ENCODE measurements at places on chromosomes 5 and 9.

DNA sequence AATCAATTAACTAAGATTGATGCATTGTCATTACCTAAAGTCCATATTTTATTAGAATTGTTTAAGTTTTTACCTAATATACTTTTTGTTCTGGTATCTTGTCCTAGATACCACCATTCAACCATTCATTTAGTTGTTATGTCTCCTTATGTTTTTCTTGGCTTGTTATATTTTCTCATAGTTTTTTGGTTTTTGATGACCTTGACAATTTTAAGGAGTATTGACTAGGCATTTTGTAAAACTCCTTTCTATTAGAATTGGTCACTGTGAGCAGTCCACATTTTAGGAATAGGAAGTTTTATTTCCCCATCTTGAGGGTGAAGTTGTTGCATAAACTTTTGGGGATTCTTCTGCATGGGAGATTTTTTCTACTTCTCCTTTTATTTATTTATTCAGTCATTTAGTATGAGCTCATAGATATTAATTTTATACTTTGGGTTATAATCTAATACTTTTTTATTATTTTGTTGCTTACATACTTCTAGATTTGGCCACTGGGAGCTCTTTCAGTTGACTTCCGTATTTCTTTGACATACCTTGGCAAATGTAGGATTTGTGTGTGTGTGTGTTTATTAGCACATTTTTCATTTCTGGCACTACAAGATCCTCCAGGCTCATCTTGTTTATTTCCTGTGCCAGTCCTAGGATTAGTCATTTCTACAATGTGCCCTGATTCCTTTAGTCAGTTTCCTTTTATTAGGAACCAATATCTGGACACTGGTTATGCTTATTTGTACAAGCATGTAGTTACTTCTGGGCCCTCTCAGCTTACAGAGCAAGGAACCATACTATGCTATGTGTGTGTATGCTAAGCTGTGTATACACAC, 134.9 kb upstream of the CDKN2B start:
- no peak for DNase-seq

- no peak for DNase-seq
These were observed 26.3 kb downstream of the LIFR start for GRCh38 chr5:38529955-38530646.

DNA sequence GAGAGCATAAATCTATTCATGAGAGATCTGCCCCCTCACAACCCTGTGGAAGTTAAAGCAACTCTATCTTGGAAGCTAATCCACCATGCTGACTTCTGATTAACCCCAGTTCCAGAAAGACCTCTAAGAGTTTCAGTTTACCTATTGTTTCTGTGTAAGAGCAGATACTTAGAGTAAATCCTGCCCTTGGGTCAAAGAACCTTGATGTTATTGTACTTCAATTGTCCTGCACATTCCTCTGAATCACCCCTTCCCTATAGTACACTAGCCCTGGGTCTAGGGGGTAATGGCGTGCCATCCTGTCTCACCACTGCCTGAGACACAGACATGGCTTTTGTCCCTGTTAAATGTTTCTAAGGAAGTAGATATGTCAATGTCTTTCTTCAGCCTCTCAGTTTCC, 138.6 kb downstream of the CAAP1 start:
- no peak for DNase-seq

DNA sequence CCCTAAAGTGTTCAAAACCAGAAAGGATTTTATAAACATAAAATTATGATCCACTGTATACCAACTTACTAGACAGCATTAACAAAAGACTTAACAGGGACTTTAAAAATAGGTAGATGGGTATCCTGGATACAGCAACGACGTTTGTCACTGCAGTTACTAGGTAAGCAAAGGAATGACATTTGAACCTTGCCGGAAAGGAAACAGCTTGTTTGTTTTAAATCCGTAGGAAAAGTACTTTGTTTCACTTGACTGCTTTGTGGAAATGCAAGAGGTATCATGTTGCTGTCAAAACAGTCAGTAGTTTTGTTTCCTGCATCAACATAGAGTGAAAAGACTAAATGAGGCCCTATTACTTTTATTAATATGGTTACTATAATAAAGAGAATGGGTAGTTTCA, 122.9 kb downstream of the CDC42SE2 start:
- DNase-seq = no peak

DNA sequence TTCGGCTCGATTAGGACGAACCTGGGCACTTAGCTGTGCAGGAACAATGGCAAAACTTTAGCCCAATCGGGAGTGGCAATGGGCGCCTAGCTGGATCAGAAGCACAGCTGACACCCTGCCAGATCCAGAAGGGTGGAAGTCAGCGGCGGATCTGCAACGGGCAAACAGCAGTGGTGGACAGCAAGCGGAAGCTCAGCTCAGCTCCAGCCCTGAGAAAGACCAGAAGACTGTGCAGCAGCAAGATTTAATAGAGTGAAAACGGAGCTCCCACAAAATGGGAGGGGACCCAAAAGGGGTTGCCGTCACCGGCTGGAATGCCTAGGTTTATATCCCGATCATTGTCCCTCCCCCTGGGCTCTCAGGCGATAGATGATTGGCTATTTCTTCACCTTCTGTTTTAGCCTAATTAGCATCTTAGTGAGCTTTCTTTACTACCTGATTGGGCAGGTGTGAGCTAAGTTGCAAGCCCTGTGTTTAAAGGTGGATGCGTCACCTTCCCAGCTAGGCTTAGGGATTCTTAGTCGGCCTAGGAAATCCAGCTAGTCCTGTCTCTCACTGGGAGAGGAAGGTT, 1237.9 kb downstream of the CDH12 start:
- no peak for DNase-seq

- DNase-seq = peak; percentile 57
These were observed 22.3 kb downstream of the ANKRD31 start for GRCh38 chr5:75214409-75214808.

GRCh38 chr9:81635521-81636254, 53.7 kb downstream of the TLE1 start:
- no peak for DNase-seq

DNA sequence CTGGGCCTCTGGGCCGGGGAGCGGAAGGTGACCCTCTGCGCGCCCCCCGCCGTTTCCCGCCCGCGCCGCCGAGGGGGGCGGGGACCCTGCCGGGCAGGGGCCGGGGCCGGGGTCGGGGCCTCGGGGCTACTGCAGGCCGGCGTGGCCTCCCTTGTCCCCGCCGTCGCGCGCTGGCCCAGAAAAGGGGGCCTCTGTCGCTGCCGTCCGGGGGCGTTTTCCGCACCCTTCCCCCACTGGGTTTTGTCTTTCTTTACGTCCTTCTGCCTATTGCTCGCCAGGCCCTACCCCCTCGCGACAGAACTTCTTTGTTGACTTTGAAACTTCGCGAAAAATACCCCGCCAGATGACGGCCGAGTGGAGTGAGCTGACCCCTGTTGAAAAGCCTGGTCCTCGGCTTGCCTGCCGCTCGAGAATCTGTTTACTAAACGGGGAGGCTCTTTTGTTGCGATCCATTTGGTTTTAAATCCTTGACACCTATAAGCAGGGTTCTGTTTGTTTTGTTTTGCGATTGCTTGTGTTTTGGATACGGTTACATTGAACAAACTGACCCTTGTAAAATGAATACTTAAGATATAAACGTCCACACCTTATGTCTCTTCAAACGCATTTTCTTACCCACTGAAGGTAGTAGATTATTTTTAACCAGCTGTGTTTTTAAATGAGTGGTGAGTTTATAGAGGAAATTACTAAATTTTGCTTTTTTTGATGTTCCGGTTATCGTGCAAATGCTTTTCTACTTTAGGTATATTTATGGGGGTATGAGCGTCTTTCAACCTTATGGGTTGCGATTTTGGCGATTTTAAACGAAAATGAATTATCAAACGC, 765 bp downstream of the MARCHF6 start:
- DNase-seq = no peak

- no peak for DNase-seq
These were observed 84.9 kb upstream of the MYO10 start for GRCh38 chr5:17020678-17021601.

- DNase-seq = no peak
These were observed 104.4 kb downstream of the ACTL7B start for GRCh38 chr9:108751369-108751768.

GRCh38 chr9:74630228-74630627, 133.1 kb downstream of the RORB start:
- no peak for DNase-seq

DNA sequence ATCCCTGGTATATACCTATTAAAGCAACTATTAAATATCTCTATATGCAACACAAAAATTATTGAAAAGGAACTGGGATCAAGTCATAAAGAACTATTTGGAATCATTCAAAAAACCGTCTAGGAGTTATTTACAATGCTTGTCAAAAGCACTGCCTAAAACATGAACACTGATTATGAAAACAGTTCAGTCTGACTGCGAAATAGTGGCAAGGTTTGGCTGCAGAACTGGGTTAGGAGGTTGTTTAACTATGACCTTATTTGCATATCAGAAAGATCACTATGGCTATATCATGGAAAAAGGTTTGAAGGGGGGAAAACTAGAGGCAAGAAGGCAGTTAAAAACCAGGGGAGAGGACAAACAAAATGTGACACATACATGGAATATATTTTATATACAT, 12.0 kb downstream of the FBXW2 start:
- DNase-seq = no peak

DNA sequence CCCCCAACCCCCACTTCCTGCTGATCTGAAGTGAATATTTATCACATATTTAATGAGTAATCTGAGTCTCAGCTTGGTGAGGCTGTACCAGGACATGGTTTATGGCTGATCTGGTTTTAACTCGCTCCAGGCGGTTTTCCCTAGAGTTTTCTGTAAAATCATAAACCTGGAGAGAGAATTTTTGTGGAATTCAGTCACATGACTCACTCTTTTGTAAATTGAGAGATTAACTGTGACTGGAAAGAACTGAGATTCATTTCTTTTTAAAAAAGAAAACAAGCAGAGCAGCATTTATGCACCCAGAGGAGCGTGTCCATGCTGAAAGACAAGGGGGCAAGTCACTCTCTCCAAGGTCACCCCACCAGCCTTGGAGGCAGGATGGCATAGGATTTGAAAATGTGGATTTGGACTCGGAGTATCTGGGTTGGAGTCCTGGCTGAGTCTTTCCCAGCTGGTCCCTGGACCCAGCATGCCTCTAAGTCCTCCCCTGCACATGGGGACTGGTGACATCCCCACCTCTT, 81.8 kb downstream of the ZNF618 start:
- DNase-seq = no peak

DNA sequence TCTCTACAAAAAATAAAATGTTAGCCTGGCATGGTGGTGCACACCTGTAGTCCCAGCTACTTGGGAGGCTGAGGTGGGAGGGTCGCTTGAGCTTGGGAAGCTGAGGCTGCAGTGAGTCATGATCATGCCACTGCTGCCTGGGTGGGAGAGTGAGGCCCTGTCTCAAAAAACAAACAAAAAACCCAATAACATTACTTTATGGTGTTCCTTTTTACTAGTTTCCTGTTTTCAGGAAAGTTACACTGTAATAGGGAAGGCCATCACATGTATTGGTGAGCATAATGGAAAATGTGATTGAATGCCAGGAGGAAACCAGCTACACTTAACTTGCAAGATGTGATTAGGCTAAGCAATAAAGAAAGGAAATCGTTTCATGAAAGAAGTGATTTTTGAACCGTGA, 42.7 kb downstream of the SV2C start:
- no peak for DNase-seq

- no peak for DNase-seq
These were observed 530.5 kb downstream of the SEMA5A start for GRCh38 chr5:9015260-9015936.

GRCh38 chr9:116943970-116944369, 256.9 kb downstream of the TRIM32 start:
- no peak for DNase-seq

GRCh38 chr9:89005323-89005722, 14.1 kb downstream of the S1PR3 start:
- no peak for DNase-seq

DNA sequence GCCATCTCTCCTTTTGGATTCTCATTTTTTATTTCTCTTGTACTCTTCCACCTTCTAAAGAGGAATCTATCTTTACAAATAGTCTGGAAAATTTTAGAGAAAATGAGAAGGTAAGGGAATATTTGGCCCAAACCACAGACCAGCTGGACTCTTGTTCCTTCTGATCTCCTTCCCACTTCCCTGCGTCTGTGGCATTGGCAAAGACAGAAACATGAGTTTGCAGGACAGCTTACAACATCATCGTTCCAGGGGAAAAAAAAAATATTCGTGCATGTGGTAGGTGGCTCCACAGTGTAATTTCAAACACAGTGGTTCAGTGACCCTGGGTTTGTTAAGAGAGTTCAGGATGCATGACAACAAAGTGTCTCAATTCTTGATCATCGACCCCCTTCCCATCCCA, 755.0 kb downstream of the DNAH5 start:
- no peak for DNase-seq

- no peak for DNase-seq
These were observed 45.5 kb downstream of the NIPAL4 start for GRCh38 chr5:157505496-157505895.

GRCh38 chr9:121889990-121890563, 203.0 kb downstream of the TTLL11 start:
- no peak for DNase-seq

DNA sequence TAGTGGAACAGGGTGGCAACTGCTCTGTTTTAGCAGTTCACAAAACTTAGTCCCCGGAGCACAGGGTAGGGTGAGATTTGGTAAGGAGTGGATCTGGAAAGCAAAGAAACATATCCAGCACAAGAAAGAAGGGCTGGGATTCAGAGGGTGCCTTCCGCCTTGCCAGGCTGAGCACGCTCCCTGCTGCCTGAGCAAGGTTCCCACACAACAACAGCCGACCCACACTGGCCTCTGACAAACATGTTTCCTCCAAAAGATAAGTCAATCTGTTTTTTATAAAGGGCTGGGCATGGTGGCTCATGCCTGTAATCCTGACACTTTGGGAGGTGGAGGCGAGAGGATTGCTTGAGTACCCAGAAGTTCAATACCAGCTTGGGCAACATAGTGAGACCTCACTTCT, 45.8 kb downstream of the RAB3C start:
- no peak for DNase-seq

GRCh38 chr5:97888439-97888838, 705.4 kb upstream of the RIOK2 start:
- no peak for DNase-seq

DNA sequence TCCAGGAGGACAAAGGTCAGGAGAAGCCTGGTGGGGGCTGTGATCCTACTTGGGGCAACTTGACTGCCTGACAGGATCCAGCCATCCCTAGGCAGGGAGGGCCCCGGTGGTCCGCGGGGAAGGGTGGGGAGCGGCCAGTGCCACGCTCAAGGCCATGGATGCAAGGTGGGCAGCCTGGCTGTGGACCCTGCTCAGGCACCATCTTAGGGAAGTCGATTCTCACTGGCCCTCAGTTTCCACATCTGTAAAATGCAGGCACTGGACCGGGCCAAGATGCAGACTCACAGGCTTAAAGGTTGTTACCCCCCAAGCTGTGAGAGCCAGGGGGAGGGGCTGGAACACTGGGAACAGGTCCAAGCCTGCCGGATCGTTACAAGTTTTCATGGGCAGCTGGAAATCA, 8.7 kb upstream of the DOLPP1 start:
- no peak for DNase-seq

All from Jurkat, Clone E6-1 (cell line).